ENCODE measurements at places on chromosomes 13 and 19.

DNA sequence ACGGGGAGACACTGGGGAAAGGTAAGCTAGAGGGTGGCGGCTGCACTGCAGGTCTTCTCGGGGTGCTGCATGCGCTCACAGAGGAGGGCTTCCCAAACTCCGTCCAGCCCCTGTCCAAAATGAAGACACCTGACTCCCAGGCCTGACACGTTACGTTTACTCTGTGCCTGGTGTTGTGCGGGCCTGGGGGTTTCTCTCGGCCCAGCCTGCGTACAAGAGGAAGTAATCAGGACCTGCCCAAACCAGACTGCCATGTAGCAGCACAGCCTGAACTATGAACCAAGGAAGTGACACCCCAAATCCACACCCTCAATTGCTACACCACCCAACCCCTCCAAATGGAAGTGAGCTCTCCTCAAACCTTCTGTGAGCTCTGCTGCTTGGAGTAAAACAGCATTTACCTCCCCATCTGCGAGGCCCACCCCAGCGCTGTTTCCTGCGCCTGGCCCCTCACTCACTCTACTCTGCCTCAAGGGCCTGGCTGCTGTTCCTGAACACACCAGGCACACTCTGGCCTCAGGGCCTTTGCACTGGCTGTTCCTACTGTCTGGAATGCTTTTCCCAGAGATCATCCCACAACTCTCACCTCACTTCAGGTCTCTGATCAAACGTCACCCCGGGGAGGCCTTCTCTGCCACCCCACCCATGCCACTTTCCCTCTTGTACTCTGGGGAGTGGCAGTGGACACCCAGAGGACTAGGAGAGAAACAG lies 3.0 kb downstream of the HSPBP1 start:
- H3K4me1 ChIP-seq: peaks cover 43% of the 10 kb centered on the region
- peak overlapping the region; percentile 68 for H3K4me3 ChIP-seq
- H3K27me3 ChIP-seq: no peaks in the 10 kb centered on the region
- H3K27ac ChIP-seq: peak overlapping the region; percentile 91

- no peak overlapping the region for H3K27ac ChIP-seq
- no peak for DNase-seq
- peaks cover 34% of the 10 kb centered on the region for H3K4me1 ChIP-seq
- peaks cover 8% of the 10 kb centered on the region for H3K36me3 ChIP-seq
- no peaks in the 10 kb centered on the region for H3K27me3 ChIP-seq
These were observed 15.3 kb downstream of the NACC1 start for GRCh38 chr19:13133241-13133870.

DNA sequence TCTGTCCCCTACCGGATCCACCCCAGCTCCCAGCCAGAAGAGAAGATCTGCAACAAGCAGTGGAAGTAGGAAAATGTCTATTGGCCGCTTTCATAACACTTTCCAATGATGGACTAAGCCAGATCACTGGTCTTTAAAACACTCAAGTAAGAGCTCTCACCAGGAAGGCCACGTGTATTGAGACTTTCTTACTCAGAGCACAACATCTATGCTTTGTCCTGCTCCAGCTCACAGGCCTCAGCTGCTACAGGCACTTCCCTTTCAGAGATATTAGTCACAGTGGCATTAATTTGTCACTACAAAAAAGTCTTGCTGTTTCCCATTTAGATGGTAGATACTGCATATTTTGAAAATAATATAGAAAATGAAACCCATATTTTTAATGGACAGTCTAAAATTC lies 164.2 kb downstream of the ABCC4 start:
- H3K36me3 ChIP-seq: peaks cover 5% of the 10 kb centered on the region
- no peak overlapping the region for H3K27ac ChIP-seq
- no peak overlapping the region for H3K4me3 ChIP-seq
- DNase-seq: no peak
- H3K4me1 ChIP-seq: no peaks in the 10 kb centered on the region

- H3K27me3 ChIP-seq: no peaks in the 10 kb centered on the region
- H3K4me1 ChIP-seq: no peaks in the 10 kb centered on the region
- H3K27ac ChIP-seq: no peak overlapping the region
- H3K36me3 ChIP-seq: no peaks in the 10 kb centered on the region
These were observed 420.7 kb downstream of the PCDH9 start for GRCh38 chr13:66809485-66809884.

- no peak overlapping the region for H3K27ac ChIP-seq
- DNase-seq: no peak
- no peak overlapping the region for H3K4me3 ChIP-seq
- H3K36me3 ChIP-seq: no peaks in the 10 kb centered on the region
- no peaks in the 10 kb centered on the region for H3K27me3 ChIP-seq
These were observed 68.7 kb downstream of the ZNF726 start for GRCh38 chr19:23983406-23983805.

- no peak for DNase-seq
- H3K4me3 ChIP-seq: no peak overlapping the region
These were observed 226.3 kb downstream of the DLEU7 start for GRCh38 chr13:50617134-50617721.

GRCh38 chr13:75803164-75803611 lies 167.1 kb downstream of the LMO7 start:
- peak overlapping the region; percentile 80 for H3K27ac ChIP-seq
- peaks cover 26% of the 10 kb centered on the region for H3K4me1 ChIP-seq
- H3K27me3 ChIP-seq: no peaks in the 10 kb centered on the region
- DNase-seq: no peak

Data from central memory CD8-positive, alpha-beta T cell (primary cell).